ENCODE measurements at places on chromosomes 5 and 9.

DNA sequence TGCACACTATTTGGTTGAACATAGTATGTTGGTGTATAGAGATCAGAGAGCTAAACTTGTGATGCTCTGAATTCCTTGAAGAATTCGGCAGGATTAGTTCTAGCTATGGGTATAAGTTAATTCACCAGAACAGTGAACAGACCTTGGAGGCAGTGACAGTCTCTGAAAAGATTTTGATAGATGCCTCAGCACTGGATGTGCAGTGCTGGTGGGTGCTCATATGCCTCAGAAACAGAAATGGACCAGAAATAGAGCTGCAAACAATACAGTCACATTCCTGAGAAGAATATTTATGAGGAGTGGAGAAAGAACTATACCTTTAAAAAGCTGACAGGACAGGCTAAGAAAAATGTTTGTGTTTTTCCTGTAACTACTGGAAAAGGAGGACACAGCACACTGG is 747.7 kb downstream of the KCTD16 start:
- DNase-seq = no peak

DNA sequence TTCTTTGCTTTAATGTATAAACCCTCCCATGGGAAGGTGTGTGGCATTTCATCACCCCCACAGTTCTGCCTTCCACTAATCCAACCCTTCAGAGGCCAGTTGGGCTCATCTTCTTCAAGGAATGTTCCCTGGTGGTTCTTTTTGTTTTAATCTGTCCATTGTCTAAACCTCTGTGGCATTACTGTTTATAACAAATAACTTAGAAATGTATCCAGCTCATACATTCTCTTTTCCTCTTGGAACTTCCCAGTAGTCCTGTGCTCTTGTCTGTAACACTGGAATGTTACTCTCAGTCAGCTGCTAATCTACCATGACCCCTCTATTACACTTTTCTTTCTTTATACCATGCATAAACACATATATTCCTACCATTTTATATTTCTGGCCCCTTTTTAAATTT is 213.5 kb upstream of the TARS1 start:
- DNase-seq = no peak

DNA sequence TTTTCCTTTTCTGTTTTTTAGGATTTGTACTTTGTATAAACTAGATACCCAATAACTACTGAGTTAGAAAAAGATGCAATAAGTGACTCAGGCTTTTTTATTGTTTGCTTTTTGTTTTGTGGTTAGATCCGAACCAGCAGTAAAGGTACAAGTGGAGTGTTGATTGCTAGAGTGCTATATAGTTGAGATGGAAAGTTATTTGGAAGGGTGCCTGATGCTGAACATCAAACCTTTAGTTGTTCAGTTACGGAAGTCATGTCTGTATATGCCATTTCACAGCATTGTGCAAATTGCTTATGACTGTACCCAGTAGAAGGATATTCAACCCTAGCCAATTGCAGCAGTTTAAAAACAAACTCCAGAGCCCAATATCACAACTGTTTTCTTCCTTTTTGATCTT is 285.1 kb downstream of the MAT2B start:
- no peak for DNase-seq

DNA sequence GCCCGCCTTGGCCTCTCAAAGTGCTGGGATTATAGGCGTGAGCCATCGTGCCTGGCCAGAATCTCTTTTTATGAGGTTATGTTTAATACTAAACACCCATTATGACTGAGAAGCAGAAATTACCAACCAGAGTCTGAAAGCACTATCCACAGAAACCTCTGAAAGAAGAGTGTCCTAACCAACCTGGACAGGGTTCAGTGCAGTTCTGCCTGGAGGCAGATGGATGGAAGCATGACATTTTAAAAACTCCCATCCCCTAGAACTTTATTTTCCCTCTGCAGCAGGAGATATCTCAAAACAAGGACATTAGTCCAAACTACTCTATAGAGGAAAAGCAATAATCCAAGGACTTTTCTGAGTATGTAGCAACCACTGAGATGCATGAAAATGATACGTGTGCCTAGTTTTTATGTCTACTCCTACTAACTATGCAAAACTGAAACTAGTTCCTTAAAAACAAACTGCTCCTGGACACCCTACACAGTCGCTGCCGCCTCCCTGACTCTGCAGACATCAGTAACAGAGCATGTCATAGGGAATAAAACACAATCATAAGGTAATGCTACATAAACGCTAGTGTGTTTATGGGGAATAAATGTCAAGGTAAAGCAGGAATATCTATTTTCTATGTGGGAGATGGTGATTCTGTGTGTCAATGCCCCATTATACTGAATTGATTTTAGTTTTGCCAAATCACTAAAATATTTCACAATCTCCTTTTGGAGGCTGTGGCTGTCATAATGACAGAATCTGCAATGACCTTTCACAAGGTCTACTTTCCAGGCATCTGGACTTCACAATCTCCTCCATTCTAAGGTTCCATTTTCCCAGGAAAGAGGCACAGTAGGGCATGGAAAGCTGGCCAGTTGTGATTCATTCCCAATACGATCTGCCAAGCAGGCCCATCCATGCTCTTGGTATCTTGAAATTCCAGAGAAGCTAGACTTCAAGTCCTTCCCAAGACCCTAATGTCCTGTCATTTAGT is 122.8 kb downstream of the SIL1 start:
- no peak for DNase-seq

GRCh38 chr5:74406844-74407243 is 233.7 kb downstream of the ENC1 start:
- no peak for DNase-seq

- no peak for DNase-seq
Observed at GRCh38 chr9:101668421-101668820, 70.0 kb downstream of the GRIN3A start.

DNA sequence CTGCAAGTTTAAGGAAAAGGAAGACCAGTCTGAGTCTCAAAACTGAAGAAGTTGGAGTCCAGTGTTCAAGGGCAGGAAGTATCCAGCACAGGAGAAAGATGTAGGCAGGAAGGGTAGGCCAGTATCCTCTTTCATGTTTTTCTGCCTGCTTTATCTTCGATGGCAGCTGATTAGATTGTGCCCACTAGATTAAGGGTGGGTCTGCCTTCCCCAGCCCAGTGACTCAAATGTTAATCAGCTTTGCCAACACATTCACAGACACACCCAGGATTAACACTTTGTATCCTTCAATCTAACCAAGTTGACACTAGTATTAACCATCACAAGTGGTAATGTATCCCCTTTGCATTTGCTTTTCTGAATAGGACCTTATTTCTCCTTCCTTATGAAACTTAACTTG is 535.9 kb upstream of the FTMT start:
- DNase-seq = no peak

DNA sequence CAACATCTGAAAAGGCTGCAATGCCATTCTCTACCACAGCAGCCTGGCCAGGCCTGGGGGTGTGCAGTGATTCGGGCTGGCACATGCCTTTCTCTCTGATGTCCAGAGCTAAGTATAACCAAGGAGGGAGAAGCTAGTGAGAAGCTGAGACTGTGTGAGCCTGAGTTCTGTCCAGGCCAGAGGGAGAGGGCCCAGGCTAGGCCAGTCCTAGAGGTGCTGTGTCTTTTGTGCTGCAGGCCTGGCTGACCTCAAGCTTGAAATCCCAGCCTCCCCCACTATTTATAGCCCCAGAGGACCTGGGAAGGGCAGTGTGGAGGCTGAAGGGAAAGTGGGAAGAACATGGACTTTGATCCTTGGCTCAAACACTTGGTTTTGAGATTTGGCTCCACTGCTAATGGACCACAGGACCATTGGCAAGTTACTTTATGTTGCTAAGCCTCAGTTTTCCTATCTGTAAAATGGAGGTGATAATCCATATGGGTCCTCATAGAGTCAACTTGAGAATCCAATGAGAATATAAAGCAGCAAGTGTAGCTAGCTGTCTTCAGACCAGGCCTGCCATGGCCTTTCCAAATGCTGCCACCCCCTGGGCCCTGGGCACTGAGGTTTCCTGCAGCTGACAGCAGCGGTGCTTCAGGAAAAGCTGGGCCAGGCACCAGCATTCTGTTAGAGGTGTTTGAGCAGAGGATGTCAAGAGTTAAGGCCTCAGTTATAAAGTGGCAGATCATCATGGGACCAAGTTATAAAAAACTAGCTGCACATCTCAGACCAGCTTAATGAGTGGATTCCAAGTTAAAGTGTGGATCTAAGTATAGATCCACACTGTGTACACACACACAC is 21.1 kb downstream of the BNIP1 start:
- DNase-seq = no peak

GRCh38 chr9:78280982-78281668 is 15.8 kb upstream of the PSAT1 start:
- DNase-seq = peak; percentile 94

DNA sequence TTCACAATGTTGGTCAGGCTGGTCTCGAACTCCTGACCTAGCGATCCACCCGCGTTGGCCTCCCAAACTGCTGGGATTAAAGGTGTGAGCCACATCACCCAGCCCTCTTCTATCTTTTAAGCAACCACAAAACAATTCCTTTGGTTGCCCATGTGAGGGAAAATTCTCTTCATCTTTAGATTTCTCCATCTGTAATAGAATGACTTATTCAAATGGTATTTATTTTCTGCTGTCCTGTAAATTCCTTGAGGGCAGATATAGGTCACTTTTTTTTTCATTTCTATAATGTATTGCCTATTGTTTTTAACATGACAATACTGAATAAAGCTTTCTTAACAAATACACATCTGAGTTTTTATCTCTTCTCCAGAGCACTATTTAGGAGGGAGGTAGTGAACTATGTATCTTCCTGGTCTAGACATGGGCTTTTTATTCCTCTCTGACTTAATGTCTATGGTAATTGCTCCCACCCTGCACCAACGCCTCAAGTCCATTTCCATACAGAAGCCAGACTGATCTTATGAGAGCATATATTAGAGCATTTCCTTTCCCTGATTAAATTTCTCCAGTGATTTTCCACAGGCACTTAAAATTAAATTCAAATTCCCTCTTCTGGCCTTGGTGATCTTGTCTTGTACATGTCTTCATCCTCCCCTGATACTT is 595.6 kb downstream of the CAAP1 start:
- peak; percentile 29 for DNase-seq

GRCh38 chr9:91132576-91133073 is 229.1 kb downstream of the AUH start:
- DNase-seq = no peak

GRCh38 chr9:107465467-107466451 is 23.8 kb downstream of the KLF4 start:
- DNase-seq = peak; percentile 36

DNA sequence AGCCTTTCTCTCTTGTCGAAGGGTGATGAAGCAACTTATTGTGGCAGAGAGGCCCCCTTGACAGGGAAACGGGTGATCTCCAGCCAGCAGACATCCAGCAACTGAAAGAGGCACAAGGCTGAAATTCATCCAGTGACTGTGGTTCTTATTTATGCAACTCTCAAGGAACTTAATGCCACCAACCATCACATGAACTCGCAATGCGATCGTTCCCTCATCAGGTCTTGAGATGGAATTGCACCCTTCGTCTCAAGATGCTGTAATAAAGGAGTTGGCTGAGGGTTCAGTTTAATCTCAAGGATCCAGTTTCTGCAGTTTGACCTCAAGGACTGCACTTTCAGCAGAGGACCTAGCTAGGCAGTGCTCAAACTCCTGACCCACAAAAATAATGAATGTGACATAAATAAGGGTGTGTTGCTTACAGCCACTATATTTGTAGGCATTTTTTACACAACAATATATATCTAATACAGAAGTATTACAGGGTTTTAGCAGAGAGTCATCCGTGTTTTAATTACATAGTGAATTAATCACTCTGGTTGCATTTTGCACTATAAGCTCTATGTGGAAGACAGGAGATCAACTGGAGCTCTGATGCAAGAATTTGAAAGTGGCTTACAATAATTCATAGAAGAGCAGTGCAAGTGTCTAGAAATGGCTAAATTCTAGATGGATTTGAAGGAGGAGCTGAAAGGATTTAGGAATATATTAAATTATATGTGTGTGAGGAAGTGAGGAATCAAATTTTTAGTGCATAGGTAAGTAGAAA is 957.8 kb upstream of the CTNND2 start:
- DNase-seq = no peak

DNA sequence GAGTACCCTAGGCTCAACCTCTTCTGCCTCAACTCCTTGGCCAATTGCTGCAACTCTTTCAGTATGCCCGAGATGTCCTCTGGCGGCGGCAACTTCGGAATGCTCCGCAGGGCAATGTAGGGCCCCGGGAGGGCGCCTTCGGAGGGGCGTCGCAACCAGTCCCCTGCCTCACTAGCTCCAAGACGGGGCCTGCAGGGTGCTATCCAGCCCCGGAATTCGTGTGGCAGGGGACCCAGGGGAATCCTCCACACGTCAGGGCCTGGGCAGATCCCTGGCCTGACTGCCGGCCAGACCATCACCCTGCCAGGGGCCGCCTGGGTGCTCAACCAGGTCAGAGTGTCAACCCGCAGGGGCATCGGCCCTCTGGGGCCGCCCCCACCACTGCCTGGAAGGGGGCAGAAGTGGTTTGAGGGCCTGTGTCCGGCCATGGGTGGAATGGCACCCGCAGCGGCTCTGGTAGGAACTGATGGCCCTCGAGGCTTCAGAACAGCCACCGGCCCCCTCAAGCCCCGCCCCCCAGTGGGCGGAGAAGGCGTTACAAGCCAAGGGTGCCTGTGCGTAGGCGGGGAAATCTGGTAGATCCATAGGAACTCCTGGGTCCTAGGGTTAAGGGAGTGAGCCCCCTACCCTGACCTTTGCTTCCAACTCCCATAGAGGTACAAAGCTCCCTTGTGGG is at the start of gene POU5F2:
Gene POU5F2 (minus strand): TSS at position 465 of the 676 bp plus-strand sequence. CDS start 37 bp downstream, at position 428.
- DNase-seq = no peak

DNA sequence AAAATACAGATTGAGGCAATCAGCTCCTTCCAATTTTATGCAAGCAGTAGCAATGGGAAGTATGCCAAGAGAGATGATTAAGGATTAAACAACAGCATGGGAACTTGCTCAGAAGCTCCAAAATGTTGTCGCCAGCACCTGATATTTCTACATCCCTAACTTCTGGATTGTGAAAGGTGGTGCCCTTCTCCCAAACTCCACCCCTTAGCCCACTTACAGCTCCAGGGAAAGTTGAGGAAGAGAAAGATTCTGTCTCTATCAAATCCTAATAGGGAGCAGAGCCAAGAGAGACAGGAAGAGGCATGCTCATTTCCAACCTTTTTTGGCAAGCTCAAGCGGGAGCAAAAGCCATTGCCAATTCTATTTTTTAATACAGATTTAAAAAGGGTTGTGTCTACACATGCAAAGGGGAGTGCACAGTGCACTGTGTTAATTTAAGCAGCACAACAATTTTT is 92.4 kb upstream of the NR3C1 start:
- DNase-seq = peak; percentile 73

DNA sequence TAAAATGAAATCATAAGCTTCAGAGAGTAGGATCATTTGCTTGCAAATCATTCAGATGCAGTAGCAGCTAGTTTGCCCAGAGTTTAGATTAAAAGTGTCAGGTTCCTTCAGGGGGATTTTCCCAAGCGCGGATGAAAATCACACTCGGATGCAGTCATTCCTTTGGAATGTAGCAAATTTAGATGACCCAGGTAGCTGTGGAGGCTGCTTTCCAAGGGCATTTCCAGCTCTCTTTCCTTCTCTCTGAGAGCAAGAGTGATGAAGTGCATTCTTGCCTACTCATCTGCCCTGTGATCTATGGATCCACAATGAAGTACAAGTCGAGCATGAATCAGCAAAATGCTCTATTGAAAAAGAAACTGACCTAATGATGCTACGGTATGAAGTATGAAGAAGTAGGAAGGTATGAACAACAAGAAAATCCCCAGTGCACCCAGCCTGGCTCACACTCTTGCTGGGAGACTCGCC is 200.2 kb downstream of the PLK2 start:
- DNase-seq = no peak

- no peak for DNase-seq
Observed at GRCh38 chr5:96150007-96150406, 188.4 kb upstream of the ELL2 start.
